ENCODE measurements at places on chromosomes 11 and 22.

- DNase-seq, result no peak
Observed at GRCh38 chr22:41600976-41601375, 11.3 kb upstream of the PMM1 start.

DNA sequence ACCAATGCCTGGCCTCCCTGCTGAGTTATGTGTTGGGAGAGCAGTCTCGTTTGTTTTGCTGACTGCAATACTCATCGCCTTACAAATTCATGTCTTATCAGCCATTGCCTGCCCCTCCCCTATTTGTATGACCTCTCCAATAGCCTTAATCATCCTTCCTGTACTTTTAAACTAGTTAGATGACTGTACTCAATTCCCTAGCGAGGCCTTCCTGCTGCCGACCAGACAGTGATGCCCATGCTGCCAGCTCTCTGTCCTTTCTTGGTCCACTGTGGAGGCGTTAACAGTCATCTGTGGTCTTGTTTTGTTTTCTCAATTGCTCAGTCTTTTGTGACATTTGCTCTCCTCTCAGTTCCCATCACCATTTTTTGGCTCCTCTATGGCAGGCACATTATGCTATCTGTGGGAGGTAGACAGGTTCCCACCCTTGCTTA, 20.3 kb upstream of the YPEL1 start:
- no peak for DNase-seq

DNA sequence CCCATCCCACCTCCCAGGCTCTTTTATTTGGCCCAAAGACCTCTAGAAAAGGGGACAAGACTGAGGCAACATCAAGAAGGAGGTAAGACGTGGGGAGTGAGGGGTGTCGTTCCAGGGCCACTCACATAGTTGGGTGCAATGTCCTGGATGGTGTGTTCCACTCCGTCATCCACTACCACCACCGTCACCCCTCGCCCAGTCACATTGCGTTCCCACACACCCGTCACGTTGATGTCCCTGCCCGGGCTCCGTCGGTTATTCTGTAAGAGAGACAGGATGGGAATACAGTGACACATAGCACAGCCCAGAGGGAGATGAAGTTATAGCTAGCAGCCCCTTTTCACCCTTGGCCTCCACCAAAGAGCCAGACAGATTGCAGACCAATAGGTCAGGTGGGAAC, 3.8 kb downstream of the PCSK7 start:
- DNase-seq, result no peak

GRCh38 chr11:79332017-79332416, 108.8 kb downstream of the TENM4 start:
- DNase-seq, result no peak

DNA sequence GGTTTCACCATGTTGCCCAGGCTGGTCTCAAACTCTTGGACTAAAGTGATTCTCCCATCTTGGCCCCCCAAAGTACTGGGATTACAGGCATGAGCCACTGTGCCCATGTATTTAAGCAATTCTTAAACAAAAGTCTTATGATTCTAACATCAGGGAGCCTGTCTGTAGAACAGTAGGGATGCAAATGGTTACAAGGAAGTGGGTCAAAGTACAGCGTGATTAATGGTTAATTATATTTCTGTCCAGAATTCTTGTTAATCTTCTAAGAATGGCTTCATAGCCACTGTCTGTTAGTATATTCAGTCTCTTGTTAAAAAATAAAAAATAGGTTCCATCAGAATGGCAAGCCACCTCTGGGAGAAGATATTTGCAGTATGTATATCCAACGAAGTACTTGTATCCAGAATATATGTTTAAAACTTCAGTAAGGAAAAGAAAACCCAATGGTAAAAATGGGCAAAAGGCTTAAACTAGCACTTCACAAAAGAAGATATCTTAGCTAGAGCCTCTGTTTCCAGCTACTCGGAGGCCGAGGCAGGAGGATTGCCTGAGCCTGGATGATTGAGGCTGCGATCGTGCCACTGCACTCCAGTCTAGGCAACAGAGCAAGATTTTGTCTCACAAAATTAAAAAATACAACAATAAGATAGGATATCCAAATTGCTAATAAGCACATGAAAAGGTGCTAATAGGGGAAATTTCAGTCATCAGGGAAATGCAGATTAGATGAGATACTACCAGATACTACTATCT, 22.9 kb downstream of the ATG13 start:
- DNase-seq, result no peak

- DNase-seq, result no peak
Observed at GRCh38 chr22:48238284-48238915, 1476.0 kb downstream of the TBC1D22A start.

- DNase-seq, result peak; percentile 8
Observed at GRCh38 chr22:35352214-35353111, 28.4 kb upstream of the HMOX1 start.

DNA sequence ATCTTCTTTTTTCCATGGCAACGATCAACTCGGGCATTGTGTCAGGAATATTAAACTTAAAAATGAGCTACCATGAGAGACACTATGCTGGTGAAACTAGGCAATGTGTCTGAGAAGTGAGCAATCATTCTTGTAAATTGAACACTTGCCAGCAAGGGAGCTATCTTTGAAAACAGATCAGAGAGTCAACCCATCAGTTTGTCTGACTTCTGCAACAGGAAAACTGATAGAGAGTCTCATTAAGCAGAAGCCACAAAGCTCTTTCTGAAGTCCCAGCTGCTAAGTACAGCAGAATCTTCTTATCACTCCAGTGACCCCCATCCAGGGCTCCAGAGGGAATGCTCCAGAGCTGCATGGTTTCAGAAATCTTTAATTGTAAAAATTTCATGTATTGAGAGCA, 114.7 kb downstream of the MSANTD4 start:
- no peak for DNase-seq

GRCh38 chr11:72350752-72351151, 83.6 kb downstream of the CLPB start:
- DNase-seq, result no peak

GRCh38 chr22:30332551-30332950, 5.8 kb upstream of the TBC1D10A start:
- DNase-seq, result no peak

GRCh38 chr22:36760786-36761185, 15.1 kb downstream of the IFT27 start:
- no peak for DNase-seq

- DNase-seq, result peak; percentile 16
Observed at GRCh38 chr11:65932558-65932919, 12.7 kb upstream of the TSGA10IP start.

GRCh38 chr11:129691142-129691541, 124.5 kb upstream of the TMEM45B start:
- DNase-seq, result no peak

DNA sequence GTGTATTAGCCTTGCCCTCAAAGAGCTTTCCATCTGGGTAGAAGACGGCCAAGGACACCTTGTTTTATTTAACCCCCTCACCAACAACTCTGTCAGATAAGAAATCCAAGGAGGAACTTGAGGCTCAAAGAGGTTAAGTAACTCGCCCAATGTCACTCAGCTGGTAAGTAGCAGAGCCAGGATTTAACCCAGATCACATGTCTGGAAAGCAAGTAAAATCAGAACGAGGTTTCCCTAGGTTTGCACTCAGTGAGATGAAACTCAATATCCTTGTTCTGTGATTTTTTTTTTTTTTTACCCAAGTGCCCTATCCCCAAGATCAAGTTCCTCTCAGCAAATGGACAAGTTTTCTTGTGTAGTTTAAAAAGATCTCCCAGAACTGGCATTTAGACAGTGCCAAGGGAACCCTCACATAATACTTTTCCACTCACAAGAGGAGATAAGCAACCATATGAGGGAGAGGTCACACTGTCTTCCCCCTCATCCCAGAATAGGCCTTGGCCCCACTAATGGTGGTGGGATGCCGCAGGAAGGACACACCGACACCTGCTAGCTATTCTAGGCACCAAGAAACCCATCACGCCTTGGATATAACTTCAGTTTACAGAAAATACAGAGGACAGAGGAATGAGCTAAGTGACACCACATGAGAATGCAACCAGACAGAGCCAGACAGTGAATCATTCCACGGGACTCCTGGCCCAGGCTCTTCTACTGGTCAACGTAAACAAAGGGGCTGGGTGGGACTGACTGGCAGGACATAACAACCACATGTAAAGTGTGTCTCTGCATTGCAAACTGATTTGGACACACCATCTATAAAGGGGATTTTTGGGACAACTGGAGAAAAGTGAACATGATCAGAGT, 8.6 kb upstream of the ARAP1 start:
- no peak for DNase-seq

- no peak for DNase-seq
Observed at GRCh38 chr11:101446238-101446637, 137.6 kb downstream of the TRPC6 start.

DNA sequence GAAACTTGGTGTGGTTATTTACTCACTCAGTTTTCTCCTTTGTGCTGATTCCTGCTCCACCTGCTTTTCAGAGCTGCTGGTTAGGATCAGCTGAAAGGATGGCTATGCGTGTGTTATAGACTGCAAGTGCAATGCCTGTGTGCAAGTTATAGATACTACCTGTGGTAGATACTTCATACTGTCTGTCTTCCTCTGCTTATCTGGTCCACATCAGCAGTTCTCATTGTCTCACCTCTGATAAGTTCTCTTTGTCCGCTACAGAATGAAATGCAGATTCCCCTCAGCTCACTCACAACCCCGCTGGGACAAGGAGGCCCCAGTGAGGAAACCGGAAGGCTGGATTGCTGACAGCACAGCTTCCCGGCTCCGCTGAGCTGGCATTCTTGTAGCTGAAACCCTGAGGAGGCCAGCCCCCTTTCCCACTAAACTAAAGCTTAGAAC, 37.5 kb upstream of the LYVE1 start:
- DNase-seq, result no peak

DNA sequence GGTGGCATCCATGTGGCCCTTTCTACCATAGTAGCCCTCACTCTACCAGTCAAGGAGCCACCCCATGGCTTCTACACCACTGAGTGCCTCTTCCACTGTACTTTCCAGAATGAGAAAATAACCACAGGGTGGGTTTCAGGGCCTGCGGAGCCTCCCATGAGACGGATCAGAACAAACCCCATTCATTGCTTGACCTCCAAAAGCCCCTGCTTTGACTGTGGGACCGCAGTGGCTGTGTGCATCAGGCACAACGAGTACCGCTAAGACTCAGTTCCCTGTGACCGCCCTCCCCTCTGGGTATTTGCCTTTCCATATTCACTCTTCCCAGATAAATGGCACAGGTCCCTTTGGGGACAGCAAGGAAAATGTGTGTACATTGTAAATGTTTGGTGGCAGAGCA, 11.5 kb upstream of the MRGPRF start:
- DNase-seq, result no peak

GRCh38 chr11:112498701-112499100, 238.0 kb upstream of the PLET1 start:
- no peak for DNase-seq

DNA sequence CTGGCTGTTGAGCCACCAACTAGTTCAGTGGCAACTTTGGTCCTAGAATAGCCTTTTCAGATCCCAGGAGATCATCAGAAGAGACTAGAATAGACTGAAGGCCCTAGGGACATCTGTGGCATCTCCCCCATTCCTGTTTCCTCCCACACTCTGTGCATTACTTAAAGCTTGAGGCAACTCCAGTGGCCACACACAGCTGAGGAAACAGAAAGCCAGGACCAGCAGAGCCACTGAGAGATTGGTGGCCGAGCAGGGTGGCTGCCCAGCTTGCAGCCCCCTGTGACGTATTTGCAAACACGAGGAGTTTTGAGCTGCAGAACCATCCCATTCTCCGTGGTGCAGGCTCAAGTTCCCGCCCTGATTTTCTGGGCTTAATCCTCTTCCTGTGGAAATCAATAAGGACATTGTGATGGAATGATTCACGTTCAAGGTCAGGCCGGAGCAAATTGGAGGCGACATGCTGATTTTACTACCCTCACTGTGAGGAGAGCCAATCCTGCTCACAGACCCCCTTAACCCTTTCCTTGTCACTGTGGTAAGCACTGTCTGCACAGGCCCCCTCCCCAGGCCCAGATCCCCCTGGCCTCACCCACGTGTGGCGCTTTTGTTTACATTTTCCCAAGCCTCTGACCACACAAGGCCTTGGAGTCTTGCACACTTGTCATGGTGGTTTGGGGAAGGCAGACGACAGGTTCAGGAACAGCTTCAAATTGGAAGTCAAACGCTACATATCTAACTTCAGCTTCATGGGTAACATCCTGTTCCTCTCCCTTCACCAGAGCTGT, 69.1 kb upstream of the MYOD1 start:
- DNase-seq, result no peak

DNA sequence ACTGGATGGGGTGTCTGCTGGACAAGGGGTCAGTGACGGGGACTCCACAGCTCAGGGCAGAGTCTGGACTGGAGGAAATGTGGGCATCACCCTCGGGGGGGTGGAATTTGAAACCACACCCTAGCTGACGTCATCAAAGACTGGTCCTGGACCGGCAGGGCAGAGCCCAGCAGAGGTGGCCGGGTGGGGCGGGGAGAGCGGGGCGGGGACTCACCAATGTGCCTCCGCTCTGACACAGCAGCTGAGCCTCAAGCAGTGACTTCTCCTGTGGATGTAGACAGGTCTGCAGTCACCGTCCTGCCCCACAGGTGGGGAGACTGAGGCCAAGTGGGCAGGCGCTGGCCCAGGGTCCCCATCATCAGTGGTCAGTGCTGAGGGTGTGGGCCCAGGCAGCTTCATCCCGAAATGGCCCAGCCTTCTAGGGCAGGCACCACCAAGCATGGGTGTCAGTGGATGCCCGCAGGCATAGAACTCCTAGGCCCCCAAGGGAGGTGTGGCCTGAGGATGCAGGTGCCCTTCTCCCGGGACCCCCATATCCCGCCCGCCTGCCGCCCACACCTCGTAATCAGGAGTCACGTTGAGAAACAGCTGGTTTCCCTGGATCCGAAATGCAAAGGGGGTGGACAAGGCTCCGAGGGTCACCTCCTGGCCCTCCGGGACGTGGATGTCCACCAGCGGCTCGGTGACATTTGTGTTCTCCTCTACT, 603 bp downstream of the CDHR5 start:
- DNase-seq, result no peak

DNA sequence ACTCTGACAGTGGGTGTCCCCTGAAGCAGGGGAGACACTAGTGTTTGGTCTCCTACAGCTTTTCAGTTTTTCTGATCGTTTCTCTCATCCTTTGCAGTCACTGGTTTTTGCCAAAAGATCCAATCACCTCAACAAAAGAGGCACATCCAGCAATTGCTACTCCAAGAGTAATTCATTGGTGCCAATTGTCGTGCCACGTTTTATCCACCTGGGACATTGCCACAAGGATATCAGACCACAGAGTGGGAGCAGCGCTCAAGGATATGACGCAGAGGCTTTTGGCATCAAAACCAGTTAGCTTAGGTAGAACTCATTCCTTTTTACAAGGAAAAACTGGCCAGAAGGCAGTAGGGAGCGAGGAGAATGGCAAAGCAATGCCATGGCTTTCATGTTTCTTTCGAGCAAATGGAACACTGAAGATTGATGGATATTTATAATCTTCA, 40.9 kb upstream of the BLID start:
- peak; percentile 0 for DNase-seq

- DNase-seq, result no peak
Observed at GRCh38 chr22:25840167-25840566, 98.2 kb downstream of the MYO18B start.

GRCh38 chr11:69541501-69542313, 60.2 kb downstream of the LINC01488 start:
- DNase-seq, result peak; percentile 2

All from NCI-H510A treated with DMSO at 0.1 percent for 48 hours (cell line).